Stimulated activated CD4-positive, alpha-beta T cell treated with anti-CD3 and anti-CD28 coated beads, Interleukin-2, amount 100 ng/mL, for 48 hours (primary cell): ENCODE measurements at places on chromosomes 4 and X.

- DNase-seq, result no peak
Observed at GRCh38 chrX:123348468-123348867, 164.4 kb downstream of the GRIA3 start.

- no peak for DNase-seq
Observed at GRCh38 chrX:70208479-70208878, 26.0 kb upstream of the AWAT1 start.

GRCh38 chr4:60201052-60201673, 999.0 kb upstream of the ADGRL3 start:
- DNase-seq, result peak; percentile 27

DNA sequence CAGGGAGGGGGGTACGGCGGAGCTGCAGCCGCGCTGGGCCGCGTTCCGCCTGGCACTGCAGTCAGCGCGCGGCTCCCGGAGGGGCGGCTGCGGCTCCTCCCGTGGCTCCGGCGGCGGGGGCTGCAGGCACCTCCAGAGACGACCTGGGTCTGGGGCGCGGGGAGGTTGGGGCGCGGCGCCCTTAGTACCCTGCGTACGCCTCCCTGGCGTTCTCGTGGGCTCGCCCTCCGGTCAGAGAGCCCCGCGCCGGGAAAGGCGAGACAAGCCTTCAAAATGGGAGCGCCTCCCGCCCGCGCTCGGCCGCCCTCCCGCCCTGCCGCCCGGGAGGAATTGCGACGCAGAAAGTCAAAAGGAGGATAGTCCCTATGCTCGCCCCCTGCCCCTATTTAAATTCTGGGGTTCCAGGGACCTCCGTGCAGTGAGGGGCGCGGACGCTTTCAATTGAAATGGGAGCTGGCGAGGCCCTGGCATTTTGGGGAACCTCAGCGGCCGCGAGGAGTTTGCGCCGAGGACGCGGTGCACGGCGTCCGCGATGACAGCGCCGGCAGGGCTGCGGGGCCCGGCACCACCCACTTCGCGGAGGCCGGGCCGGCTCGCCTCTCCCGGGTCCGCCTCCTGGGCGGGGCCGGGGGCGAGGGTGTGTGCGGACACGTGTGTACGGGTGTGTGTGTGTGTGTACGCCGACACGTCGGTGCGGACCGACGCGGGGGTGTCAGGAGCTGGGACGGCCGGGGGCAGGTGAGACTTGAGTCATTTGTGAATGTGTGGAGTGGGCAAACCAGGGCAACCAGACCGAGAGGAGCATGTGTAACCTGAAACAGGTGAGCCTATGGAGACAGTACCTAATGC, 544 bp downstream of the HERC3 start:
- peak; percentile 69 for DNase-seq

DNA sequence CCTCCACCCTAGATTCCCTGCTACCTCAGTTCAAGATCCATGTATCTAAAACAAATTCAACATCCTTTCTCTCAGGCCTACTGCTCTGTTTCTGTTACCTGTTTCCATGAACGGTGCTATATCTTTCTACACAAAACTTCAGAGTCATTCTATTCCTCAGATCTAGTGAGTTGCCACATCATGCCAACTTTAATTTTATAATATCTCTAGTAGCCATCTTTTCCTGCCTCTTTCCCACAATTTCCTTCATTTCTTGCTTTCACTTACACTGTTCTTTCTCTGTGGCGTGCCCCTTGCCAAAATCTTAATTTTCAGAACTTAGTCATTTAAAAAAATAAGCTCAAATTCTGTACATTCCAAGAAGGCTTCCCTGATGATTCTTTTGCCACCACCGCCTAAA, 15.2 kb downstream of the GUCY1A1 start:
- DNase-seq, result no peak

DNA sequence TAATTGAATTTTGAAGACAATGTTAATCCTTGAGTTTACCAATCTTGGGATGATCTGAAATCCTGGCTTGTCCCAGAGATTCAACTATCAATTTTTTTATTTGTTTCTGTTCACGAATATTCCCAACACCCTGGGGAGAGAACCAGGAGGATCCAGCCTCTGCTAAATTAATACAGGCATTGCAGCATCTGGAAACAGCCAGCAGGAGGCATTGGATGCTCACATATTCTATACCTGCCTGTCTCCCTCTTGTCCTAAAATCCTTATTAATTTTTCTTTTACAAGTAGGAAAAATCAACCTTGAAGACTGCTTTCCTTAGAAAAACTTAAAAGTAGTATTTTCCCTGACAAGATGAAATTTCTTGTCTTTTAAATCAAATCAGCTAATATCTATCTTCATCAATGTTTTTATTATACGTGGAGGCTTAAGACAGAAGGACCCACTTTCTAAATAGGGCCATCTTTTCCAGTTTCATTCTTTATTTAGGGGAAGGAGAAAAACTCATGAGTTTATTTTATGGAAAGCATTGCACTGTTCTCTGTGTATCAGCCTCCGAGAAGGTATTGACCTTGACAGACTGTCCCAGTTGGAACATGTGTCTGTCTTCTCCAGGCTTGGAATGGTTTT, 102.4 kb downstream of the CLNK start:
- no peak for DNase-seq

DNA sequence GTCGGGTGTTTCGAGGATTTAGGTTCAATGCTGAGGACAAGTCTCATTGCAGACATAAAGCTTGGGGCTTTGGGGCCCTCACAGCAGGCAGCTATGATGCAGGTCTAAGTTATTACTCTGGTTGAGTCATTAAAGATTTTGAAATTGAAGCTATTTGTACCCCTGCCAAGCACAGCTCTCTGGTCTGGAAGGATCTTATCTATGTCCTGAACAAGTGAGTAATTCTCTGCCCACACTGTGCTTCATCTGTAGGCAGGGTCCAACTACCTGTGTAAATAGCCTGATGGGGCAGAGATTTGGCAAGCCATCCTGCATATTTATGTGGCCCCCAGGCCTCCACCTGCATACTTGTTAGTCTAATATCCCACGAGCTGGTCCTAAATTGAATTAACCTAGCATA, 41.4 kb upstream of the MAGEA4 start:
- no peak for DNase-seq

GRCh38 chrX:132775263-132775823, 183.1 kb downstream of the HS6ST2 start:
- no peak for DNase-seq

DNA sequence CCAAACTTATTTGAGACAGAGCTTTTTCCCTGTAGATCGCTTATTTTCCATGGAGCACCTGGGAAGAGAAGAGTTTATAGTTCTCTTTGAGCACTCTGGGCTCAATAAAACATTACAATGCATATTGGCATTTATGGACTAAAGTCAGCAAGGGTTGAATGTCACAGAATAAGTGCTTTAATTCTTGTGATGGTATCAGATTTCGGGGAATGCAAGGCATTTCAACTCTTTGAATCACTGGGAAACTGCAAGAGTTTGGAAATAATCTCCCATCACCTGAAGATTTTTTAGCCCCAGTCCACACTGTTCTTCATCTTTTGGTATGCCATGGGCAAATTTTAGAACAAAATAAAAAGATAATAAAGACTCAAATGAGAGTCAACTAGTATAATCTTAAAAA, 111.5 kb upstream of the WDFY3 start:
- DNase-seq, result no peak

DNA sequence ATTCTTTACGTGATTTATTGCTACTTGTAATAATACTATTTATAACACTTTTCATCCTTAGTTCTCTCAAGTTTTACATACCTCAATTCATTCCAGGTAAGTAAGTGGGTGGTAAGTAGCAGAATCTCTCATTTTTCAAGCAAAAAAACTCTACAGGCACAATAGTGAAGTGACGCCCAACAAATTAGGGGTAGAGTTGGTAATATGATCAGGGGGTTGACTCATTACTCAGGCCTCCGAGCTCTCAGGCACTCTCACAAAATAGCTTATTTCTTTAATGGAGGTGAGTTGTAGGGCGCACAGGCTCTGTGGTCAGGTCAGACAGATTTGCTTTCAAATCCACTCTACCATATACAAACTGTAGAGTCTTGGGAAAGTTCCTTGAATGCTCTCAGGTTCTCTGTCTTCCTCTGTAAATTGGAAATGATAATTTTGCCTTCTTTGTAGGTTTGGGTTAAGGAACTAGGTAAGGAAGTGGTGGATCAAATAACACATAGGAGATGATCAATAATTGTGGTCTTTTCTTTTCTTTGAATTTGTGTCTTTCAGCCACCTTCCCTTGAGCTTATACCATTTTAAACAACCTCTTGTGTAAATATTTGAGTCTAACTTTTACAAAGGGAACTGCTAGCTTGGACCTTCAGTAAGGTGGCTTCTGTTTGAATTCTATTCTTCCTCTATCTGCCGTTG, 134.9 kb upstream of the LEF1 start:
- no peak for DNase-seq

DNA sequence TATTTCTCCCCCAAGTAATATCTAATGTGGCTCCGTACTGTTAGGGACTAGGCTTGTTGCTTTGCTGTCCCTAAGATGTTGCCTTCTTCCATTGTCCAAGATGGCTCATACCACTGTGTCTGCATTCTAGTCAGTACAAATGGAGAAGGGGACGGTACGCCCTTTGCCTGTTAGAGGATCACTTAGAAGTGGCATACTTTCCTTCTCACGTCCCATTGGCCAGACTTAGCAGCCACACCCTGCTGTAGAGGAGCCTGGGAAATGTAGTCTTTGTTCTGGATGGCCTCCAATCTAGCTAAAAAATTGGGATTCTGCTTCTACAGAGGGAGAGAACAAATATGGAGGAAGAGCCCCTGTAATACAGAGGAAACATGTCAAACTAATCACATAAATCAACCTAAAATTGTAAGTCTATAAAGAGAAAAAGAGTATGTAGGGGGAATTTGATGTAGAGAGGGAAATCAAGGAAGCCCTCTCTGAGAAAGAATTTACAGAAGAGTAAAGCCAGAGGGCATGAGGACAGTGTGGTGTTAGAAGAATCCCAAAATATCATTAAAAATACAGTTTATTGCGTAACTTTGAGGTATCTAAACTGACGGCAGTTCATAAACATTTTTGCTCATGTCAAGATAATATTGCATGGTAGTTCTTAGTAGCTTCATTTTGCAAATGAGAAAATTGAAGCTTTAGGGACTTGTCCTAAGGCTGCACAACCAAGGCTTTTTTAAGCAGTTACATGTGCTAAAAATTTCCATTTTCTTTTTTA, 15.1 kb downstream of the PRIMPOL start:
- no peak for DNase-seq

DNA sequence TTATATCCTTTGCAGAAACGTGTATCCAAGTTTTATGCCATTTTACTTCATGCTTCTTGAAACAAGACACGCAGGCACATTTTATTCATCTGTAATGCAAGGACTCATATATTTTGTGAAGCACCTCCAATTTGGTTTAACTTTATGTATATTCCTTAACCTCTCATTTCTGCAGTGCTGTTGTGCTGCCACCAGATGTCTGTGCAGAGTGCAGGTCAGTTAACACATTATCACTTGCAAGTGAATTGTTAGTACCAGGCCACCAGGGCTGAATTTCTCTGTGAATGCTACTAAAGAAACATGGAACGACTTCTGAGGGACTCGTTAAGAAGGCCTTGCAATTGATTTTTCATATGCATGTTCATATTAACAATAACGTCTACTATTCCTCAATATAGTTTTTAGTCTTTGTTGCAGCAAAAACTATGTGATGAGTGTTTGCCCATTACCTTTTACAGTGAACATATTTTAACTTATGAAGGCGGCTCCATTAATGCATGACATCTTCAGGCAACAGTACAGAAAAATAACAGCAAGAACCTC, 770.3 kb downstream of the NLGN4X start:
- no peak for DNase-seq

GRCh38 chr4:94870146-94870545, 112.4 kb downstream of the BMPR1B start:
- no peak for DNase-seq

GRCh38 chr4:155526452-155527169, 140.0 kb upstream of the GUCY1A1 start:
- DNase-seq, result no peak

GRCh38 chrX:7198499-7198898, 50.5 kb upstream of the PUDP start:
- no peak for DNase-seq

DNA sequence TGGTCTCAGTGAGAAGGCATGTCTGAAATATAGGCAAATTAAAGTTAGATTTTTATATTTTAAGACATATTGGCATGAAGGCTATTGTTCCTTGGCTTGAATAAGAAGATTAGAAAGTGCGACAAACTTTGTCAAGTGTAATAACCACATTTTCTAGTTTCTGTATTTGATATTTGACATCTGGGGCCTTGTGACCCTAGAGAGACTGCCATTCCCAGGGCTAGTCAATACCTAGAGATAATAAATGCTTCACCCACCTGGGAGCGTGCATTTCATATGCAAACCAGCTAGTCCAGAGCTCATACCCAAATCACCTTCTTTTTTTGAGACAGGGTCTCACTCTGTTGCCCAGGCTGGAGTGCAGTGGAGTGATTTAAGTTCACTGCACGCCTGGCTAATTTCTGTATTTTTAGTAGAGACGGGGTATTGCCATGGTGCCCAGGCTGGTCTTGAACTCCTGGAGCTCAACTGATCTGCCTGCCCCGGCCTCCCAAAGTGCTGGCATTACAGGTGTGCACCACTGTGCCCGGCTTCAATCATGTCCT, 62.6 kb downstream of the COQ2 start:
- no peak for DNase-seq

DNA sequence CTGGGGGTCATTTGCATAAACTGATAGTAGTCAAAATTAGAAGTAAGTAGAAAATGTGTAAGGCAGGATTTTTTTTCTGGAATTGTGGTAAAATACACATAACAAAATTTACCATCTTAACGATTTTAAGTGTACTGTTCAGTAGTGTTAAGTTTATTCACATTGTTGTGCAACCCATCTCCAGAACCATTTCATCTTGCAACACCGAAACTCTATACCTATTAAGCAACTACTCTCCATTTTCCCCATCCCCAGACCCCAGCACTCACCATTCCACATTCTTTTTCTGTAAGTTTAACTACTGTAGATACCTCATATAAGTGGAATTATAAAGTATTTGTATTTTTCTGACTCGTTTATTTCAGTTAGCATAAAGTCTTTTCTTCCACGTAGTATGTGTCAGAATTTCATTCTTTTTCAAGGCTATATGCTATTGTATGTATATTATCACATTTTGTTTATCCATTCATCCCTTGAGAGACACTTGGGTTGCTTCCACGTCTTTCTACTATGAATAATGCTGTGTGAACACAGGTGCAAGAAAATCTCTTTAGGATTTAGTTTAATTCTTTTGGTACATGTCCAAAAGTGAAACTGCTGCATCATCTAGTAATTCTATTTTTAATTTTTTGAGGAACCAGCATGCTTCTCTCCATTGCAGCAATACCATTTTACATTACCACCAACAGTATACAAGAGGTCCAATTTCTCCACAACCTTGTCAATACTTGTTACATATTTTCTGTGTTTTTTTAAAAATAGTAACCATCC, 39.1 kb upstream of the NSUN7 start:
- no peak for DNase-seq

DNA sequence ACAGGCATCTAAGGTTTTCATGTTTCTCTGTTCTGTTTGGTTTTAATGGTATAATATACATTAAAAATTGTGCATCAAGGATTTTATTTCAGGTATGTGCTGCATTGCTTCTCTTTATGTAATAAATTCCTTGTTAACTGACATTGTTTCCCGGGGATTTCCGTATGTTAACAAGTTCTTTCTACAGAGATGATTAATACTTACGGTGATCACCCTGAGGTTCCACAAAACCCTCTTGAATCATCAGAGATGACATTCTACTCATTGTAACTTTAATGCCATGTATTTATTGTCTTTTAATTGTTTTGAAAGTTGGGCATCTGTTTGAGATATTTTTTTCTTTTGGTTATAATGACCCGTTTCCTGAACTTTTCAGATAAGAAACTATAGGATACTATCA, 37.5 kb downstream of the ARHGAP10 start:
- DNase-seq, result no peak
